Stimulated activated CD4-positive, alpha-beta T cell treated with anti-CD3 and anti-CD28 coated beads, Interleukin-1b, Interleukin-23, amount 100 ng/mL, for 1 hour (primary cell): ENCODE measurements at places on chromosomes 2 and 18.

GRCh38 chr2:120958623-120959366 lies 223.1 kb downstream of the GLI2 start:
- no peak for DNase-seq

GRCh38 chr2:85130407-85130806 lies 2.8 kb upstream of the TCF7L1 start:
- no peak for DNase-seq

DNA sequence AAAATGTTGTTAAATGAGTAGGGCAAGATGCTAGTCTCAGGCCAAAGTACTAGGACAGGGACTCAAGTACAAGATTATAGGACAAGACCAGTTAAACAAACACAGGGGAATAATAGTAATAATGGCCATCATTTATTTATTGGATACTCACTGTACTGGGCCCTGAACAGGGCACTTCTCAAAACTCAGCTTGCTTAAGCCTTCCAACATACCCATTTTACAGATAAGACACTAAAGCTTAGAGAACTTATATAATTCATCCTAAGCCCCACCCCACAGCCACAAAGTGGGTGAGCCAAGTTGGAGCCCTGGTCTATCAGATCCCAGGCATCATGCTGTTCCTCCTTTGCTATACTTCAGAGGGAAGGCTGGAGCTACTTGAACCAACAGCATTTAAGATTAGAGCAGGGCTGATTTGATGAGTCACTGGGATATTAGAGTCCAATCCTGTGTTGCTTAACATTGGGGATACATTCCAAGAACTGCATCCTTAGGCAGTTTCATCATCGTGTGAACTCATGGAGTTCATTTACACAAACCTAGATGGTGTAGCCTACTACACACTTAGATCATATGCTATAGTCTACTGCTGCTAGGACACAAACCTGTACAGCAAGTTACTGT lies 153.6 kb downstream of the MTCL1 start:
- DNase-seq, result no peak

GRCh38 chr2:191581003-191581402 lies 96.9 kb upstream of the NABP1 start:
- DNase-seq, result no peak

DNA sequence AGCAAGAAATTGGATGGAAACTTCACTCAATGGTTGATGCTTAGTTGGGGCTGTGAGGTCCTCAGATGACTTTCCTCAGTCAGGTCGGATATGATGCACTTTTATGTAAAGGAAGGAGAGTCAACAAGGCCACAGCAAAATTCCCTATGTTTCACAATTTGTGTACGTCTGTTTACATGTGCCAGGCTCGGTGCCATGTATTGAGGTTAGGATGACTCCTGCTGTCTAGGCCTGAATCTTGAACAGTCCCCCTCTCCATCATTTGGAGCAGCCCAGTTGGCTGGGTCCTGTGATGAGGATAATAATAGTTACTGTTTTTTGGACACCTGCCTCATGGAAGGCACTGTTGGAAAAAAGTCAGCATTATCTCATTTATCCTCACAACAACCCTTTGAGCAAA lies 43.1 kb downstream of the VSNL1 start:
- no peak for DNase-seq

GRCh38 chr2:76711490-76711889 lies 810.7 kb downstream of the LRRTM4 start:
- DNase-seq, result no peak

GRCh38 chr2:12287220-12287751 lies 429.4 kb upstream of the TRIB2 start:
- no peak for DNase-seq

DNA sequence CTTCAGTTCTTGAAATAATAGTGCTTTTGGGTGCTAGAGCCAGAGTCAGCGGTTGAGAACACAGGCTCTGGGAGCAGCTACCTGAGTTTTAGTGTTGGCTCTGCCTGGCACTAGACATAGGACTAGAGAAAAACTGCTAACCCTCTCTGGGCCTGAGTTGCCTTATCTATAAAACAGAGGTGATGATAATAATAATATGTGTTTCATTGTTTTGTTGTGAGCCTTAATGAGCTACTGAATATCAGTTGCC lies 391.7 kb downstream of the PTPRM start:
- DNase-seq, result no peak

DNA sequence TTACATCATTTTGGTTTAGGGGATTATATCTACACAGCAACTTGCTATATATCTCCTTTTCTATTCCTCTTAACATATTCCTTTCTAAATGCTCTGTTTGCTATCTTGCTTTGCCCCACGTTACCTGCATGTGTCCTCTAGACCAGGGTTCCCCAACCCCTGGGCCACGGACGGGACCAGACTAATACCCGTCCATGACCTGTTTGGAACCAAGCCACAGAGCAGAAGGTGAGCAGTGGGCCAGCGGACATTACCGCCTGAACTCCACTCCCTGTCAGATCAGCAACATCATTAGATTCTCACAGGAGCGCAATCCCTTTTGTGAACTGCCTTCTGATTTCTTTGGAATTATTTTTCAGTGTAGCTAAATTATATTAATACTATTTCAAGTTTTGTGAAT lies 66.7 kb downstream of the KCMF1 start:
- DNase-seq, result no peak

DNA sequence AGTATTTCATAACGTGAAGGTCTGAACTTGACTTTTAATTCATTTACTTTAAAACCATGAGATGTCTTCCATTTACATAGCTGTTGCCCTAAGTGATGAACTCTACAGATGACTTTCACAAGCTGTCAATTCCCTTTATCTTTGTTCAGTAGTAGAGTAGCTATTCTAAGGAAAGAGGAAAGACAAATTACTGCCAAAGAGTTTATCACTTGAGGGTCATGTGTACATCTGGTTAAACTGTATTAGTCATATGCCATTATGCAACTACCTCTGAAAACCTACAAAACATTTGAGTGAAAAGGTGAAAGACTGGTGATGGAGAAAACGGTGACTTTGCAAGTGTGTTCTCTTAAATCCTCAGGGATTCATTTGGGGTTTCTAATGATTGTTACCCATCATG lies 763.9 kb downstream of the TMEM182 start:
- no peak for DNase-seq

DNA sequence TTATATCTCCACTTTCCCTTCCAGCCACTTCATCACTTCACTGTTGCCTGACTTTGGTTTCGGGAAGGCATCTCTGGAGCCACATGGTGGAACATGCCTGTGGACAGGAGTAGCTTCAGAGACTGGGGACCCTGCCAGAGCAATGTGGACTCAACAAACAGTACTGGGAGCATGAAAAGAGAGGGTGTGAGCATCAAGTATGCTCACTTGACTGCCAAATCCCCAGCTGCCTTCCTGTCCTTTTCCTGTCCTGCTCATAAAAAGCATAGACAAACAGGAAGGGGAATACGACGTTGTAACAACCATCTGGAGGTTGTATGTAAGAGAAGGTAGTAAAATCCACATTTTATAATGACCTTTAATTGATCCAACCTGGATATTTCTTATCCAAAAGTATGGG lies 61.3 kb upstream of the CSRNP3 start:
- no peak for DNase-seq

- no peak for DNase-seq
These were observed 49.6 kb upstream of the ITSN2 start for GRCh38 chr2:24409700-24410556.

GRCh38 chr2:54015798-54016699 lies 45.3 kb upstream of the PSME4 start:
- no peak for DNase-seq

DNA sequence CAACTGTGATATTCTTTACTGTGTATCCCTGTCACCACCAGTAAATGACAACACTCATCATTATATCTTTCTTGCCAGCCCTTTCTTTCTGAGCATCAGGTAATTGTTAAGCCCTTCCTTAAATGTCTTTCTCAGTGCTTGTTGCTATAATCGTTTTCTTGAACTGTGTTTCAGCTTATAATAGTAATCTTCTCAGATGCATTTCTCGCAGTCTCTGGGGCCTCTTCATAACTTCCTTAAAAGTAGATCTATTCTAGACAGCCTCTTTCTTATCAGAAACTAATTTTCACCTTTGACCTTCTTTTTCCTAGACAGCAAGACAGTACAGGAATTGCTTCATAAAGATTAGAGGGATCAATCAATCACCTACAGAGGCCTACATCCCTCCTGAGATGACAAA lies 648.1 kb downstream of the CPS1 start:
- no peak for DNase-seq

GRCh38 chr2:100628506-100628905 lies 65.7 kb downstream of the PDCL3 start:
- DNase-seq, result no peak

GRCh38 chr2:207499114-207499513 lies 30.6 kb upstream of the CREB1 start:
- no peak for DNase-seq

DNA sequence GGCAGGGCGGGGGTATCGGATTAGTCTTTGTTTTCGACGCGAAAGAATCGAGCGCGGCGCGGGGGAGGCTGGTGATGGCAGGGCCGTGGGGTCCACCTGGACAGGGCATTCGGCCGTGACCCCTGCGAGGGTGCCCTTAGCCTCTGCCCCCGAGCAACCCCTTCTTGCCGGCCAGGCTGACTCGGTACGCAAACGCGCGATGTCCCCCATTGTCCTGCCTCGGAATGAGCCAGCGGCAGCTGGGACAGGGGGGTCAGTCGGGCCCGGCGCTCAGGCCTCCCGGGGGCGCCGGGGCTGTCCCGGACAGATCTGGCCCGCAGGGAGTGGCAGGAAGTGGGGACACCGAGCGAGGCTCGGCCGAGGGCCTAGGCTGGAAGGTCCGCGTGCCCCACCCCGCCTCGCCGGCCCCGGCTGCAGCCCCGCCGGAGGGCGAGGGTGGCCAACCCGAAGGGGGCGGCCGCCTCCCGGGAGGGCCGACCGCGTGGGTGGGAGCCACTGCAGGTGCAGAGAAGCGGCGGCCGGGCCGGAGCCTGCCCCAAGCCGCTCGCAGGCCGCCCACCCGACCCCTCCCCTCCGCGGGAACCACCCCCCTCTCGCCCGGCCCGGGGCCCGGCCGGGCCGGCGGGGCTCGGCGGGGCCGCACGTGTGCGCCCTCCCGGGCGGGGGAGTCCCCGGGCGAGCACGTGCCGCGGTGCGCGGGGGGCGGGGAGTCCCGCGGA lies at the start of gene TET3:
Gene TET3 (plus strand): TSS at position 708 of the 719 bp plus-strand sequence. CDS start 1,494 bp downstream, outside the sequence.
- peak; percentile 46 for DNase-seq

- no peak for DNase-seq
These were observed 15.8 kb downstream of the M1AP start for GRCh38 chr2:74632209-74632938.

- no peak for DNase-seq
These were observed 1000.4 kb upstream of the ACVR2A start for GRCh38 chr2:146844226-146844990.

DNA sequence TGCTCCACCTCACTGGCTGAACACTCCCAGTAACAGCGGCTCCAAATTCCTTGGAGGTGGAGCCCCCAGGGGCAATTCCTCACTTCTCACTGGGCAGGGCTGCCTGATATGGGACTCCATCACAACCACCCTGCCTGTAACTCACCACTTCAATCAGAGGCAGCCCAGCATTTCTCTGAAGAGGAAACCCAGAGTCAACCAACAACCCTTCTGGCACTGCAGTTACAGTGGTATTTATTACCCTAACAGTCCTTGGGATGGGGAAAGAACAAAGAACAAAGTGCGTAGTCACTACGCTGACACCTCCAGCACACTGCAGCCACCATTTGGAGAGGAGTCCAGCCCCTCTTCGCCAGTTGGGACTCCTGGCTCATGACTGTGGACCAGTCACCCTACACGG lies 85.7 kb upstream of the GALNT13 start:
- no peak for DNase-seq

DNA sequence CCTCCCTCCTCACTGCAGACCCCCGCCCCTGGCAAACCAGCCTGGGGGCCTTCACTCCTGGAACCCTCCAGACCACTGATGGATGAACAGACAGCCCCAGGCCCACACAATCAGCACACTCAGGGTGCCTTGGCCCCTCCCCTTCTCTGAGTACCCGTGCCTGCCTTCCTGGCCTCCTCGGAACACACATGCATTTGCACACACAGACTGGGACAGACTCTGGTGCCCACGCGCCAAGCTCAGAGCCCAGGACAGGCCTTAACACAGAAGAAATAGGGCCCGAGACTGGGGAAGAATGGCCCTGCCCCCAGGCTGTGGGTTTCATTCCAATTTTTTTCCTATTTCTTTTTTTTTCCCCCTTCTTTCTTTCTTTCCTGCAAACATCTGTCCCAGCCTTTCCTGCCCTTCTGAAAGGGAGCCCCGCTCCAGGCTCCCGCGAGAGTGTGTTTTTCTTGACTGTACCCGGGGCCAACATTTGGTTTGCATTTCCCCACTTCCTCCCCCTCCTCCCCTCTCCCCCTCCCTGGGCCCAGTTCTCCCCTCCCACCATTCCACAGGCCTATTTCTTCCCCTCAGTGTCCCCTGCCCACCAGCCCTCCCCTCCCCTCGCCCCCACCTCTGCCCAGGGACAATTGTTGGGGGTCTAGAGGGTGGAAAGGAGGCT lies 618 bp upstream of the TNS1 start:
- DNase-seq, result no peak

GRCh38 chr18:10202845-10203321 lies 251.6 kb upstream of the APCDD1 start:
- no peak for DNase-seq

GRCh38 chr2:1563943-1564891 lies 151.0 kb downstream of the TPO start:
- DNase-seq, result no peak

DNA sequence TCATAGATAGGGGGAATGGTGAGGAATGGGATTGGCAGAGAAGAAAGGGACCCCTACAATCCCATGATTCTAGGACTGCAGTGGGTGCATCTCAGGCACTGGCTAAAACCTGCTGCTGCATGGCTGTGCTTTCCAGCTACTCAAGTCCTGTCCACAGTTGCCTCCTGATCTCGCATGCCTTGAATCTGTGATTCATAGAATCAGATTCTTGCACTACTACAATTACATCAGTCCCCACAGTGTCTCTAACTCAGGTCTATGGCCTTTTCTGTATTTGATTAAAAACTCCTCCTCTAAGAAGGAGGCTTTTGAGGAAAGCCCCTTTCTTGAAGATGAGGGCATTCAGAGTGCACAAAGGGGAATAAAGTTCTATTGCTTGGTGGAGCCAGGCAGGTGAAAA lies 117.4 kb downstream of the LRATD1 start:
- DNase-seq, result no peak

DNA sequence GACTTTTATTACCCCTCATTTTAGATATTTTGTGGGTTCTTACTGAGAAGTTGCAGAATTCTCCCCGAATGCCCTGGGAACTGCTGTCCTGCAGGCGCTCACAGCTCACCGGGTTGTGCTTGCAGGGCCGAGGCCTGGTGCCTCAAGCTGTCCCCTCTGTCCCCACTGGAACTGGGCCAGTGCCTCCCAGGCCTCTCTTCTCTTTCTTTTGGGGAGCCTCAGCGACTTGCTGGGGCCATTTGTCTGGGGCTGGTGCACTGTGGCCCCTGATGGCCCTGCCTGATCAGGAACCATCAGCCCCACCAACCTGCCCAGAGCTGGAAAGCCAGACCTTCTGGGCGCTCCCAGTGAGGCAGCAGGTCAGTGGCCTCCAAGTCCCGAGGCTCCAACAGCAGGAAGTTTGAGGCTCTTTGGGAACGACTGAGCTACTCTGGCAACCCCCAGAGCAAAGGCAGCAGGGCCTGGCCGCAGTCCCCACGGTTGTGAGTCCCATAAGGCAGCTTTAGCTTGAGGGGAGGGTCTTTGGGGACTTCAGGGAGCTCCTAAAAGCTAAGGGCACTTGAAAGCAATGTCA lies 14.7 kb upstream of the NEU4 start:
- no peak for DNase-seq
